ENCODE measurements at places on chromosomes 12 and 14.

DNA sequence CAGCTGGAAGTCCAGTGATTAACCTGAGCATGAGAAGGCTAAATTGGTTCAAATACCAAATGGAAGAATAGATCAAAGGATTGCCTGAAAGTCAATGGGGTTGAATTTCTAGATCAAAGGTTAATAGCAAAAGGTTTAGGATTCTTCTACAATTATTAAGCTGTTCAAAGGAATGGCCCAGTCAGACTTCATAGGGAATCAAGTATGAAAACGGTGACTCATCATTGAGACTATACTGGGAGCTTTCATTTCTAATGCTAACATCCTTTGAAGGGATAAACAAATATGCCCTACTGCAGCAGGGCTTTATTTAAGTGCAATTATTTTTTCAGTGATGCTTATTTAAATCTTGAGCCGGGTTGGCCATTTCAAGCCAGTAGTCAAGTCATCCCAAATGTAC, 152.8 kb downstream of the RIMBP2 start:
- H3K27ac ChIP-seq, result no peak overlapping the region
- no peaks in the 10 kb centered on the region for H3K4me1 ChIP-seq
- peaks cover 4% of the 10 kb centered on the region for H3K27me3 ChIP-seq
- no peak overlapping the region for H3K4me3 ChIP-seq

GRCh38 chr12:42798811-42799438, 209.4 kb upstream of the PRICKLE1 start:
- no peak overlapping the region for H3K4me3 ChIP-seq
- H3K36me3 ChIP-seq, result no peaks in the 10 kb centered on the region
- DNase-seq, result no peak
- H3K27ac ChIP-seq, result no peak overlapping the region
- H3K4me1 ChIP-seq, result no peaks in the 10 kb centered on the region

GRCh38 chr12:115233891-115234543, 550.0 kb upstream of the TBX3 start:
- no peaks in the 10 kb centered on the region for H3K4me1 ChIP-seq
- H3K27ac ChIP-seq, result no peak overlapping the region
- no peak for DNase-seq
- no peaks in the 10 kb centered on the region for H3K27me3 ChIP-seq
- no peaks in the 10 kb centered on the region for H3K36me3 ChIP-seq

- H3K27me3 ChIP-seq, result no peaks in the 10 kb centered on the region
- no peak overlapping the region for H3K27ac ChIP-seq
- DNase-seq, result no peak
- no peaks in the 10 kb centered on the region for H3K36me3 ChIP-seq
These were observed 79.5 kb downstream of the PIK3C2G start for GRCh38 chr12:18340786-18341185.

- H3K4me1 ChIP-seq, result peaks cover 4% of the 10 kb centered on the region
- H3K27ac ChIP-seq, result no peak overlapping the region
These were observed 101.6 kb upstream of the PLXNC1 start for GRCh38 chr12:94046626-94047410.
